ENCODE measurements at places on chromosomes 5 and 9.
A peak's percentile ranks its signal among the peaks of the same experiment; 100 is the strongest.

DNA sequence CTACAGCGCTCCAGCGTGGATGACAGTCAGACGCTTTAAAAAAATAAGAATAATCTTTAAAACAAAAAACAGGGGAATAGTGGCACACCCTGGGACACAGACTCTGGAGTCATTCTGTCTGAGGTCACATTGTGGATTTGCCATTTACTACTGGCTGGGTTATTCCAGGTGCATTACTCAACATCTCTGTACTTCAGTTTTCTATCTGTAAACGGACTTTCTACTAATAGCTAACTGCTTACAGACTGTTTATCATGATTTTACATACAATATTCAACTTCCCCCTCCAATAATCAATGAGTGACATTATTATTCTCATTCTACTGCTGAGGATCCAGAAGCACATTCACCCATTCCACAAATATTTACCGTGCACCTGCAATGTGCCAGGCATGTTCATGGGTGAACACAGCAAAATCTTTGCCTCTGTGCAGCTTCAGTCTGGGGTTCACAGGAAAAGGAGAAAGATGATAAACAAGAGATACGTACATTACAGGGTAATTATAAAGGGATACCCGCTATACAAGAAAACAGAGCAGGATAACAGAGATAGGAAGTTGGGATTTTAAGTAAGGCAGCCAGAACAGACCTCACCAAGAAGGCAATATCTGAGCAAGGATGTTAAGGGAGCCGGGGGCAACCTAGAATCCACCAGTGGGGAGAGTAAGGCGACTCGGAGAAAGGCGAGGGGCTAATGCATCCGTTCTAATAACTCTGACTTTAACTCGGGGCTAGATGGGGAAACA lies 984 bp upstream of the RAD23B start:
- no peak for DNase-seq

DNA sequence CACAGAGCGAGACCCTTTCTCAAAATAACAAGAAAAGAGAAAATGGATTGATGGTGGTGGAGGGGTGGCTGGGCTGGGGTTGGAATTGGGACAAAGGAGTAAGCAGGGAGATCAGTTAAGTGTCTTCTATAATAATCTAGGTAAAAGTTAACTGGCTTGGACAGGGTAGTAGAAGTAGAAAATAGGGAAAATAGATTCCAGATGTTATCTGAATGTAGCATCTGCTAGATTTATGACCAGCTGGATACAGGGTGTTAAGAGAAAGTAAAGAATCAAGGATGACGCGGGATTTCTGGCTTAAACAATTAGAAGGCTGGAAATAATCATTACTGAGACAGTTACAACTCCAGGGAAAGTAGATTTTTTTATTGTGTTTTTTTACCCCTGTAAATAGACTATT lies 13.0 kb downstream of the PPP6C start:
- DNase-seq = no peak

DNA sequence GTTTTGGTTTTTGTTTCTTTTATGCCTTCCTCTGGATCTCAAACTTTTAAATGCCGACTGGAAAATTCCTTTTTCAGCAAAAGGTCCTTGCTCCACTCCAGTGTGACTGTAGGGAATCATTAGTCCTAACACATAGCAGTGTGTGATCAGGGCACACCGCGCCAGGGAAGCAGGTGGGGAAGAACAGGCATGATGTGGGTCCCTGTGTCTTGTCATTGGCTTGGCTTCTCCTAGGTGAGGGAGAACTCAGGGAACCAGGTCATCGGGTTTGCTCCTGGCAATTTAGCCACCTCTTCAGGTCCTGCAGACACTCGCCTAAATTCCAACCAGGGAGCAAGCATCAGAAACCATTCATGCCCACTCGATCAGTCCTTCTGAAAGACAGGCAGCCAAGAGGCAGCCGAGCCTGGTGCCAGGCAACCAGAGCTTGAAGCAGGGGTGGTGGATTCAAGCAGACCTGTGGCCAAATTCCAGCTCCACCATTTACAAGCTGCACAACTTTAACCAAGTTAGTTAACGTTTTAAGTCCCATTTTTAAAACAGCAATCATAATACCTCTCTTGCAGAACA lies 514.2 kb downstream of the BNC2 start:
- no peak for DNase-seq

GRCh38 chr9:31390403-31391025 lies 993.9 kb upstream of the ACO1 start:
- DNase-seq = no peak

- no peak for DNase-seq
Observed at GRCh38 chr9:130640681-130641080, 23.7 kb upstream of the PRDM12 start.

DNA sequence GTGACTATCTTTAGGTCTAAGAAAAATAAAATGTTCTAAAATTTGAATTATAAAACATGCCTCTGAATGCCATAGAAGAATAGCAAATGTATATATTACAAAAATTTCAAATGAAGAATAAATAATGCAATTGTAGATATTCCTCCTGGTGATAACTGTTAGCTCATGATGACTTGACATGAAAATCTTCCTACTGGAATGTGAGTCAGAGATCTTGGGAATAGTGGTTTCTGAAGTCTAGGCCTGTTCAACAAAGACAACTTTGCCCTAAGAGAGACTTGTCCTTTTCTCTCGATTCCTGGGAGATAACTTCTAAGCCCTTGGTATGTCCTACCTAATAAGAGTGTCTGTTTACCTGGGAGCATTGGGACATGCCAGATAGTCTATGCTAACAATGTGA lies 746.3 kb upstream of the RIOK2 start:
- DNase-seq = no peak

GRCh38 chr5:95808686-95809413 lies 13.7 kb downstream of the GLRX start:
- peak; percentile 52 for DNase-seq

DNA sequence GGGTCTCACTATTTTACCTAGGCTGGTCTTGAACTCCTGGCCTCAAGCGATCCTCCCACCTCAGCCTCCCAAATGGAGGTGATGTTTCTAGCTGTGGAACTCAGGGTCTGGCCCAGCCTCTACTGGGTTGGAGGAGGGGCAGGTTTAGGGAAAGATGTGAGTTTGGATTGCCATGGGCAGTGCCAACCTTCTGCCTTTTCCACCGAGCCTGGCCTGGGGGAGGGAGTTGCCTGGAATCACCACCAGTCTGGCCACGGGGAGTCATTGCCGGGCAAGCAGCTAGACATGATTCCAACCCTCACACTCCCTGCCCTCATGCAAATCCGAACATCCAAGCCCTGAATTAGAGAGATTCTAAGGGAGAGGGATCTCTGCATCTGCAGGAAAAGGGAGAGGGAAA lies 21.0 kb upstream of the VDAC1 start:
- no peak for DNase-seq

DNA sequence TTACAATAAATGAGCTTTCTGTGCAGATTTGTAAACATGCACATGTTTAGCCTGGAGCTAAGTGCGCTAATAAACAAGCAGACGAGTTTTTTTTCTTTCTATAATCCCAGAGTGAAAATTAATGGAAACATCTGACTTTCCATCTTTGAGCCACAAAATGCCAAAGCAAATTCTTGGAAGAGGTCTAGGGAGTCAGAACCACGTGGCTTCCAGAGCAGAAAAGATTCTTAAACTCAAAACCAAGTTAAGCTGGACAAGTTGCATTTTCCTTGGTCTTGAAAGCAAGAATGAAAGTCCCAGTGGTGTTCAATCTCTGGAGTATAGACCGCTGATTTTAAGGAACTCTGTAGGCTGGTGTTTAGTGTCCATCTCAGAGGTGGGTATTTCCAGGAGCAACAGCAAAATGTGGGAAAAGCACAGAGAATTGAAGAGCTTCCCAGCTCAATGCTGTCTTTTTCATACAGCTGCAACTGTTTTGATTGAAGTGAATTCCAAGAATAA lies 71.4 kb downstream of the MYO10 start:
- no peak for DNase-seq

DNA sequence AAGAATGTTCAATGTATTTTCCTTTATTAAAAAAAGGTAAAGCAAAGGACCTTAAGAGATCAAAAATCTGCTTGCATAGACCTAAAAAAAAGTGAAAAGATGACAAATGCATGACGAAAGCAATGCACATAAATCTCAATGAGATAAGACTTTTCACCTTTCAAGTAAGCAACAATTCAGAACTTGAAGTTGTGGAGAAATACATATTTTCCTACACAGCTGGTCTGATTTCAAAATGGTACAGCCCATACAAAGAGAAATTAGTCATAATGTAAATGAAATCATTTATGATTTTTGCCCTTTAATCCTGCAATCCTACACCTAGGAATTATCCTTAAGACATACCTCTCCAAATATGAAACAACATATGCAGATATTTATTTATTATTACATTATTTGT lies 568.0 kb downstream of the ANXA1 start:
- no peak for DNase-seq

DNA sequence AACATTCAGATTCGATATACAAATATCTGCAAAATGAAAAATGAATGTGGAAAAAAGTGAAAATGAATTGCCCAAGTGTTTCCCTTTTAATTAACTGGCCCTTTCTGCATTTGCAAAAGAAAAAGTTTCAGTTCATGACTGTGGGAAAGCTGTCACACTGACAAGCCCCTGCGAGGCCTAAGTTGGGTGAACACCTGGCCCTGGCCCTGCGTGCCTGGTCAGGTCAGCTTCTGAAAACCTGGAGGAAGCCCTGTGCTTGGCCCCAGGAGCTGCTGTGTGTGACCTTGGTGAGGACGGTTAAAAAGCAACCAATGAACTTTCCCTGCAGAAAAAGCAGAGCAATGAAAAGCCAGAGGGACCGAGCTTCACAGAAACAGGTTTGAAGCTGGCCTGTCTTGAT lies 41.0 kb upstream of the SHC3 start:
- no peak for DNase-seq

DNA sequence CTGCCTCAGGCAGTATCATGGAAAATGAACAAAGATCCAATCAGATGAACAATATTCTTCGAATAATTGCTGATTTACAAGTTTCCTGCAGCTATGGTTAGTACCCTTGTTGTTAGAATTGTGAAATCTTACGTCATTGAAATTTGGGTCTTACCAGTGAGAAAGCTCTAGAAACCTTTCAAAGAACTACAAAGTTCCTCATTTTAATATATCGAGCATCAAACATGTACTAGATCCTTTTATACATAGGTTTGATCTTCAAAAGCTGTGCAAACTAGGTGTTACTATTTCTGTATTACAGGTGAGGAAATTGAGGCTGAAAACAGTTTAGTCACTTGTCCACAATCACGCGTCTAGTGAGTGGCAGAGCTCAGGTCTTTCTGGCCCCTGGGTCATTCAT lies 43.7 kb upstream of the ANGPTL2 start:
- DNase-seq = no peak

DNA sequence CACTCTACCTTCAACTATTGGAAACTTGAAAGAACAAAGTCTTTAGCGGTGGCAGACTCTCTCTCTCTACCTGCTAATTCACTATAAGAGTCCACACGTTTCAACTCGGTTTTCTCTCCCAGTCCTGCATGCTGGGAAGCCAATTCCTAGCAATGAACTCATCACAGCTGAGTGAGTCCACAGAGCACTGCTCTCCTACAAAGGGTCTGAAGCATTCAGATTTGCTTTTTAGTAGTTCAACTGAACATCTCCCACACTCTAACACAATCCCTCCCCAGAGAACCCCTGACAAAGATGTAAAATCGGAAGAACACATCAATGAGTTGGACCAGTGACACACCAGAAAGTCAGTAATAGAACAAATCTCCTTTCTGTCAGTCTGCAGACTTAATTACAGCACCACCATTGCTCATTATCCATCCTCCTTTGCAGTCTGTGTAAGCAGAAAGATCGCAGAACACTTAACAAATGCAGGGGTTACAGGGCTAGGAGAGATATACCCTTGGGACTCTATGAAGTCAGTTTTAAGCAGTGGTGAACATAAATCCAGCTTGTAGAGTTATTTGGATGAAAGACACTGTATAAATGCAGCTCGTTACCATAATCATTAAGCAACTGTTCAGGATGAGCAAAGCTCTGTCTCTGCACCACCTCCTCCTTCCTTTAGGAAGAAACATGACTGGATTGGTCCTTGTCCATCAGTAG lies 353.4 kb upstream of the GRIA1 start:
- DNase-seq = no peak

DNA sequence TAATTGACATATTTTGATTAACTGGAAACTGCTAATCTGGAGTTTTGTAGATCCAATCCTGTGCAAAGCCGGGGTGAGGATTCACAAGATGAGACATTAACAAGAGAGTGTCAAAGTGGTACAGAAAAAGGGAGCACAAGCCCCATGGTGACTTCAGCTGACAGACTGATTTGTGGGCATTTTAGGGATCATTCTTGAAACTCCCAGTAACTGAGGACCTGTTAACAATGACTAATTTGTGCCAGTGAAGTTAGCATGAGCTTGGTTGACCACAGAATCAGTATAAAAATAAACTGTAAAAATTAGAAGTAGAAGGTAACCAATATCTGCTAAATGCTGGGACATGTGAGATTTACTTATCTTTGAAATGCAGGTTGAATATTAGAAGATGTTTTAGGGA lies 1578.3 kb downstream of the EFNA5 start:
- DNase-seq = no peak
